Stimulated activated CD4-positive, alpha-beta T cell treated with anti-CD3 and anti-CD28 coated beads, Interleukin-1b, Interleukin-23, amount 100 ng/mL, for 4 hours (primary cell): ENCODE measurements at places on chromosomes 5 and 9.

- DNase-seq, result no peak
Observed at GRCh38 chr5:57335092-57335660, 147.4 kb downstream of the ACTBL2 start.

DNA sequence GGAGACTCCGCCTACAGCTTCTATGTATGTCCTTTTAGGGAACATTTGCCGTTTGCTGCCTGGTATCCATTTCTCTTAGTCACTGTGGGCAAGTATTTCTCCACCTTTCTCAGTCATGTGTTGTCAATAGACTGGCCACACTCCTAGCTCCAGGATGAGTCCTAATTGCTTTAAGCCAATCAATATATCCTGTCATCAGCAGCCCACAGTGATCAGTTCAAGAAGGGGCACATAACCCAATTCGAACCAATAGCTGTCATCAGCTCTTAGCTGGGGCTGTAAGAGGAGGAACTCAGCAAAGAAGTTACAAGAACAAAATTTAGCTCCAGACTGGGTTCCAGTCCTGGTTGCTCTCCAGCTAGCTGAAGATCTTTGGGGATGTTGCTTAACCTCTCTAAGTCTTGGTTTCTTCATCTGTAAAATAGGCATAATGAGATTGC lies 70.7 kb upstream of the MAN2A1 start:
- no peak for DNase-seq

- no peak for DNase-seq
Observed at GRCh38 chr9:87861332-87861731, 21.3 kb upstream of the SPATA31E1 start.

- DNase-seq, result peak; percentile 33
Observed at GRCh38 chr9:34989946-34990635, 546 bp downstream of the DNAJB5 start.

DNA sequence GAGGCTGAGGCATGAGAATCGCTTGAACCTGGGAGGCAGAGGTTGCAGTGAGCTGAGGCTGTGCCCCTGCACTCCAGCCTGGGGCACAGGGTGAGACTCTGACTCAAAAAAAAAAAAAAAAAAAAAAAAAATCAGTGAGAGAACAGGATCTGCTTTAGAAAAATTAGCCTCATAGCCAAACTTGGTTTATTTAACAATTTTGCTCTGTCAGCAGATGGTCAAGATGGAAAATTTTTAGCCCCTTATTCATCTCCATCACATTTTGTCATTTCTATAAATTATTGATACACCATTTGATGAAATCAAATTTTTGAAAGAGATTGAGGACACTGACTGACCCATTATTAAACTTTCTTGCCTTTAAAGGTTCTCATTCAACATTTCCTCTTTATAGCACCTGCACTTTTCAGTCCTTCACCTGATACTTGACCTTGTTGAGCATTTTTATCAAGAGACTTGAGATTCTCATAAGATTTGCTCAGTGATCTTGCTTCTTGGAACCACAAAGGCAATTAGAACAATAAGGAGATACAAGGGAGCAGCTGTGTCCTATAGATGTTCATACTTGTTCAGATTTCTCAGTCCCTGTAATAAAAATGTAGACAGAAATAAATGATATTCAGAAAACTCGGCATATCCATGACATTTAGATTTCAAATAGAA lies 38.1 kb downstream of the LRRC70 start:
- no peak for DNase-seq

- no peak for DNase-seq
Observed at GRCh38 chr9:137458194-137459151, 661 bp downstream of the NSMF start.

GRCh38 chr5:106906199-106906598 lies 764.5 kb downstream of the EFNA5 start:
- no peak for DNase-seq

- no peak for DNase-seq
Observed at GRCh38 chr5:50727149-50727496, 60.7 kb downstream of the PARP8 start.

DNA sequence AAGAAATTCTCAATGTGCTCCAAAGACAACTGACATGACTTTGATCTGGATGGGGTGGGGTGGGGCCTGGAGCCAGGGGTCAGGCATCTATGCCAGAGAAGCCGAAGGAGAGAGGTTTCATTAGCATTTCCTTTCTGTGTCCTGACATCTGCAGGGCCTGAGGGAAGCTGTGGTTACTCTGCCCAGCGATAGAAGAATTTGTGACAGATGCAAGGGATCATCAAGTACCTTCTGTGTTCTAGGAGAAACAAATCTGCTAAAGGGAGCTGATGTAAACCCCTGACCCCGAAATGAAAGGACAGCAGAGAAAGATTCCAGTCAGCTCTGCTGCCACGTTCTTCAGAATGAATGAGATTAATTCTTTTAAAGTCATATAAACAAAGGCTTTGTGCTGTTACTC lies 335.7 kb downstream of the PRELID2 start:
- no peak for DNase-seq
